Esophagus mucosa (tissue), 1 donor: ENCODE measurements at places on chromosomes 3 and 15.
A peak's percentile ranks its signal among the peaks of the same experiment; 100 is the strongest.

GRCh38 chr3:153855772-153856171, 265.4 kb upstream of the ARHGEF26 start:
- ATAC-seq: no peak

GRCh38 chr3:59052803-59053411, 3.1 kb upstream of the CFAP20DC start:
- no peak for ATAC-seq

- peak; percentile 65 for ATAC-seq
Measured at GRCh38 chr15:40787344-40787841, 17.6 kb downstream of the C15orf62 start.

DNA sequence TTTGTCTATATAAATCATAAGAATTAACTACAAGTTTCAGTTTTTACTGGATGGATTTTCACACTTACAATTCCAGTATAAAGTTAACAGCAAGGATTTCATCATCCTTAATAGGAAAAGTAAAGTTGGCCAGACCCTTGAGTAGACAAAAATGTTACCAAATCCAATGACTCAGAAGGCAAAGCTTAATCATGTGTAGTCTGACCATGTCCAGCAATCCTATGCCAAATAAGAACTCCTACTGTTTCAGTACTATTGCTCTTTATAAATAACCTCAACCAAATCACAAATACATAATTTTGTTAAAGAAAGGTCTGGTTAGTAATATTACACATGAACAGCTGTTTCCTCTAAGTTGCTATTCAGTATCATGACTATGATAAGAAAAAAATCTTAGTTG, 35.0 kb downstream of the PLOD2 start:
- no peak for ATAC-seq

DNA sequence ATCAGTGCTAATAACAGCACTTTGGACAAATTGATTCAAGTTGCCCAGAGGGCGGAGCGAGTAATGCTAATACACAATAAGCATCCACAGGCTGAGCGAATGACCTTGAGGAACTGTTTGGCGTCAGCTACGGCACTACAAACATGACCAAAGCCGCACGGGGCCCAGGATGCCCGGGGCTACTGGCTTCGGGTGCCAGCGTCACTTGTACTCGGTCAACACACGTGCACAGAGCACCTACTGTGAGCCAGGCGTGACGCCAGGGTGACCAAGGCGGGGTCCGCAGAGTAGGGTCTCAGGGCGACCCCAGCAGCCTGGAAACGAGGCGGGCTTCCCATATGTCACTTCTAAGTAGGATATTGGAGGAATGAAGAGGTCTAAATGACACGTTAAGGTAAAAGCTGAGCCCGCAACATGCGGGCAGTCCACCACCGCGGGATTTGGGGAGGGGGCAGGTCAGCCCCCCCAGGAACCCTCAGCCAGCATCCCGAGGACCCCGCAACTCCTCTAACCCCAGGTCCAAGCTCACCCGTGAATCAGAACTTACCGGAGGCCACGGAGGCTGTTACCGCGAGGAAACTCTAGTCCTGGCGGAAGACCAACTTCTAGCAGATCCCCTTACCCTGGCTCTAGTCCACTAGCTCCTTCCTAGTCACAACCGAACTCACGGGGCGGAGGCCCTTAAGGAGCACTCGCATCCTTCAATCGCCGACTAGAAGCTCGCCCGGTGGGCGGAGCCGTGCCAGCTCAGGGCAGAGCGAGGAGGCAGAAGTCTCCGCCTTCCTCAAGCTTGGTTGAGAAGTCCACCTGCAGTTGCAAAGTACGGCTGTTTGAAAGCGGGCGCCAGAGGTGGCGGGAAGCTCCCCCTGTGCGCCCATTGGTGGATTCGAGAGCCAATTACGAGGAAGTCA, at the start of gene CEP152:
CEP152 (minus strand) TSS at position 656 of the 911 bp plus-strand sequence. CDS start 5,420 bp downstream, outside the sequence.
- ATAC-seq: peak; percentile 100

DNA sequence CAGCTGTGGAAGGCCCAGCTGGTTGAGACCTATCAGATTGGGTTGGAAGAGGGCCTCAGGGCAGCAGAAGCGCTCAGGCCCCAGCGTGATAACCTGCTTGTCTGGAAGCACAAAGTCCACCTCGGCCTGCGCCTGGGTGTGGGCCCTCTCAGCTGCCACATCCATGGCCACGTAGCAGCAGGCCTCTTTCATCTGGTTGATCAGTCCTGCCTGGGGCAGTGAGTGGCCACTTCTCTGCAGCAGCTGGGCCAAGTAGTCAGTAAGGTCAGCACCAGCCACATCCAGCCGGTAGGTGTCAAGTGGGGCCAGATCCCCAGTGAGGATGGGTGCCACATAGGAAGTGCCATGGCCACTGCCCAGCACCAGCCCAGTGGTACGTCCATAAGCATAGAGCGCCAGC, 3.9 kb upstream of the CAMKV start:
- no peak for ATAC-seq

- ATAC-seq: peak; percentile 32
Measured at GRCh38 chr3:161208931-161209330, 12.2 kb upstream of the NMD3 start.

DNA sequence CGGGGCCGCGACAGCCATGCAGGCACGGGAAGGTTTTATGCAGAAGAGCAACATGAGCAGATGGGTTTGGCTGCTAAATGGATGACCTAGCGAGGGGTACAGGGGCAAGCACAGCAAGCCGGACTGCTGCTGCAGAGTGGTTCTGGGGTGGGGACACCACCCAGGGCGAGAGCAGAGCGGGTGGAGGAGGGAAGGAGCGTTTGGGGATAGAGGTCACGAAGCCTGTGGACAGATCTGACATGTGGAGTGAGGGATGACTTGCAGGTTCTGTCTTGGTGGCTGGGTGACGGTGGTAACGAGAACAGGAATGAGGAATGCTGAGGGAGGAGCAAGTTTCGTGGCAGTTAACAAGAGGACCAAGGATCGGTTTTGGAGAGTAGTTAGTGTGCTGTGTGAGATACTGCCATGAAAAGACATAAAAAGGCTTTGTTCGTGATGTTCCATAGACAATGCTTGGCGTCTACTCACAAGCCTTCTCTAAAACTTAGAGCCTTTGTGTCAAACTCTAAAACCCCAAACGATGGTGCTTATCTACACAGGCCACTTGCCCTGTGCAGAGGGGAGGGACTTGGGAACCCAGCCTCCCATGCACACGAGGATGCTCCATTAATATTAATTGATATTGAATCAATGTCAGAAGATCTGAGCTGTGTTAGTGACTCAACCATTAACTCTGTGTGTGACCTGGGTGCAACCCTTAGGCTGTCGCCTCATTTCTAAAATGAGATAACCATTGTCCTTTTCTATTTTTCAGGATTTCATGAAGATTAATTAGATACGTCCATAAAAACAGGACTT, 132.7 kb upstream of the SLC2A2 start:
- ATAC-seq: no peak

GRCh38 chr15:93250950-93251349, 161.9 kb upstream of the RGMA start:
- ATAC-seq: no peak

DNA sequence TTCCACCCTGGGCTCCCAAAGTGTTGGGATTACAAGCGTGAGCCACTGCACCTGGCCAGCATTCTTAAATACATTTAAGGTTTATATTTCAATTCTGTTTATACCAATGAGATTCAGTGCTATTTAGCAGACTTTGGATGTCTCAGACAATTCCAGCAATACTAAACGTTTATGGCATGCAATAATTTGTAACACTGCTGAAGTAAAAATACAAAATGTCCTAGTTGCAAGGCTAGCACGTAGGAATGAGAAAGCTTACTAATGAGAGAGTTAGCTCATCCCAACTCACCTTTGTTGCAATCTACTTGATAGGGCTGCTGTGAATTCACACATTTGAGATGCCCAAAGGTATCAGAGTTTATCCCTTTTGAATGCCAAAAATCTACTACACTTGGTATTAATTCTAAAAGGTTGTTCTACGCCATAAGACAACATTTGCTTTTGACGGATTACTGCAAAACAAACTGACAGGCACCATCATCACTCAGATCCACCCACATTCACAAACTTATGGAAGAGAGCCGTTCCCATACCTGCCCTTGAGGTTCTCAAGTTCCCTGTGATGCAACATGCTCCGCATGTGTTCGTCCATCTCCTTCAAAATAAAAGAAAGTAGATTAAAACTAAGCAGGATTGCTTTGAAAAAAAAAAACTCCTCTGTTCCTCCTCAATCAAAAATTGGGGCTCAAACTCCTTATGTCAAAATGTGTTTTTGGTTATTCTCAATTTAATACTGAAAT, 25.3 kb downstream of the ZNF106 start:
- no peak for ATAC-seq

GRCh38 chr3:58502872-58503271, 11.0 kb downstream of the KCTD6 start:
- no peak for ATAC-seq

GRCh38 chr3:175150812-175151401, 291.8 kb downstream of the NAALADL2 start:
- peak; percentile 99 for ATAC-seq

GRCh38 chr3:121126033-121126706, 218.2 kb downstream of the STXBP5L start:
- ATAC-seq: no peak

DNA sequence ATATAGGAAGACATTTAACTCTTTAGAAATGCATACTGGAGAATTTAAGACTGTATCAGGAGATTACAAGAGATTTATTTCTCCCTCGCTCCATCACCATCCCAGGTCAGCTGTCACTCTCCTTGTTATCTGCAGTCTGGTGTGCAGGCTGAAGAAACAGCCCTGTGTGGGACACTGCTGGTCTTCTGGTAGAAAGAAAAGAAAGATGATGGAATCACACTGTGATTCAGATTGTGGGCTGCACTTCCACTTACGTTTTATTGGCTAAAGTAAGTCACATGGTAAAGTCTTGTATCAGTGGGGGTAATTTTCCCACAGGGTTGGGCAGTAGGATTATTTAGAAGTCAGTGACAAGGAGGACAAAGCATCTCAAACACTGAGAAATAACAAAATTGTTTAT, 18.1 kb upstream of the ATP1B3 start:
- ATAC-seq: no peak

- ATAC-seq: no peak
Measured at GRCh38 chr3:15097891-15098290, 1.1 kb downstream of the RBSN start.

DNA sequence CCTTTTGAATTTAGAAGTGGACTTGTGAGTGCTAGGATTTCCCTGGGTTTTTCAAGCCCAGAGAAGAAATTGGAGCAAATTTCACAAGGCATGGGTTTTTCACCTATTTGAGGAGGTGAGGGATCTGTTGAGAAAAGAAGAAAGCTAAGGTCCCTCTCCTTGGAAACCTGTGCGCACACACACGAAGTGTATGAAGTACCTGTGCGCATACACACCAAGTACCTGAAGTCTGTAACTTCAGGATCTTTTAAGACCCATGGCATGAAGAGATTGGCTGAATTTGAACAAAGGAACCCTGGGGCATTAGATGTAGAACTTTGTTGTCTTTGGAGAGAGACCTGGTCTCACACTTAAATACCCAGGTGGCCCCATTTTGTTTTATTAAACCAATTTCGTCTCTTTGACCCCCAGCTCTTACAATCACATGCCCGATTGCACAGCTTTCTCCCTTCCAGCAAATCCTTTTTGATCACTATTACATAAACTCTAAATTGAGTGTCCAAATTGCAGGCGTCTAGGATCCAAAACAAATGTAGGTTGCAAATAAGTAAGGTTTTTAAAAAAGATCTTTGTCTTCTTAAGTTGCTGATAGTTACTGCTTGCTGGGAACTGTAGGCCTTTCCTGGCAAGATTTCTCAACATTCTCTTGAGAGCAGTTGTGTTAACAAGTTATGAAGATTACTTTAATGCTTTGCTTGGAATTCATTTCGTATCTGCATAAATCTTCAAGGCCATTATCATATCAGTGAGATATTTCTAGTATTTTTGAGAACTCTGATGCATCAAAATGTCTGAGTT, 64.3 kb downstream of the CMTM8 start:
- no peak for ATAC-seq

DNA sequence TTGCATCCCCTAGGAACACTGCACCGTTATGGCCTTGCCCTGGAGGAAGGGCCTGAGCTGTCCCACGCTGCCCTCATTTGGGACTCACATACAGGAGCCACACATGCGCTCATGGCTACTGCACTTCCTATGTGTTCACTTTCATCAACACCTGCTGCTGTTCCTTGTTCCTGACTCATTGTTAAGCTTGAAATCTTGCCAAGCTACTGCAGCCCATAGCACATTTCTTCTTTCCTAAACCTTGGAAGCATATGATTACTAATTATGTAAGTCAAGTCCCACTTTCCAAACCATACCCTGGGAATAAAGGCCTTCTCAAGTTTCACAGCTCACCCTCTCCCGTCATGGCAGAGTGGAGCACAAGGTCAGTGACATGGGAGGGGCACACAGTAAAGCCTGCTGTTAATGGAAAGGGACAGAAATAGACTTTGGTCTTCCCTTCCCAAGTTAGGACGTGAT, 307.9 kb downstream of the CLSTN2 start:
- no peak for ATAC-seq

DNA sequence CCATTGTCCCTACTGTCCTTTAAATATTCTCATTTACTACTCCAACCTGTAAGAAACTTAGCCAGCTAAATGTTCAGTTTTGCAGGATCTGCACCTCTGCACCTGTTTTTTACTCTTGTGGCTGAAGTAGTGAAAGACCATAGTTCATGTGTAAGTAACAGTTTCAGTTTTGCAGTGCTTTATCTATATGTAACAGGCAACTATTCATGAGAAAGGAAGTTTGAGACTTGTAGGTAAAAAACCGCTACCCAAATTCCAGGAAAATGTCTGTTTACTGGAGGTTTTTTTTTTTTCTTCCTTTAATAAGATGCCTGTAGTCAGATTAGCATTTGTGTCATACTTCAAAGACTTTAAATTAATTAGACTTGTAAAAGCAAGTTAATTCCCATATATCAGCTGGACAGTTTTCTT, 25.4 kb upstream of the MBNL1 start:
- no peak for ATAC-seq

- ATAC-seq: peak; percentile 54
Measured at GRCh38 chr3:122576174-122576940, 1.1 kb upstream of the PARP15 start.

- no peak for ATAC-seq
Measured at GRCh38 chr3:132726341-132726823, 4.2 kb upstream of the NPHP3 start.

GRCh38 chr3:192545333-192545732, 182.0 kb downstream of the FGF12 start:
- ATAC-seq: no peak

DNA sequence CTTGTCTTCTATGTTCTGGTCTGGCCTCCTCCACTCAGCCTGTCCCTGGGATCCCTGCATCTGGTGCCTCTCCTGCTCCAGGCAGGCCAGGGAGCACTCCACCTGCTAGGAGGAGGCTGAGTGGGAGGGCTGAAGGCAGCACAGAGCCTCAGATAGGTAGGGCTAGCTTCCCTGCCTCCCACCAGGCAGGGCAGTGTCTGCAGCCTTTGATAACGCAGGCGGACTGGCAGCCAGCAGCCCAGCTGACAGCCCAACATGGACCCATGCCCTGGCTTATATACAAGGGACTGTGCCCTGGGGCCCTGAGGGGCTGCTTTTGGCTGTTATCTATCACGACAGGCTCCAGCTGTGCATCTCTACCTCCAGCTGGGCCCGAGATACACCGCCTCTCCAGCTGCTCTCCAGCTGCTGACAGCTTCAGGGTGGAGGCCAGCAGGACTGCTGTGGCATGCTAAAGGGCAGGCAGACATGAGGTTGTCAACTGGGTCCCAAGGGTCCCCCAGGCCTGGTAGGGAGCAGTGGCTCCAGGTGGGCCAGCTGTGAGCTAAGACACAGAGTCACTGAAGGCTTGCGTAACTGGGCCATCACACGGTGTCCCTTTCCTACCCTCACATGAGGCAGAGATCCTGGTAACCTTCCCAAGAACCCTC, 5.2 kb upstream of the CLK3 start:
- no peak for ATAC-seq

- no peak for ATAC-seq
Measured at GRCh38 chr3:197368821-197369220, 70.4 kb upstream of the DLG1 start.

- no peak for ATAC-seq
Measured at GRCh38 chr3:67384760-67385397, 269.5 kb downstream of the SUCLG2 start.
